Natural killer cell (primary cell): ENCODE measurements at places on chromosomes 7 and 10. TPM values are rescaled to one million over a fixed set of nuclear protein-coding genes. Genes with fewer than 3 reads are reported as not detected.

DNA sequence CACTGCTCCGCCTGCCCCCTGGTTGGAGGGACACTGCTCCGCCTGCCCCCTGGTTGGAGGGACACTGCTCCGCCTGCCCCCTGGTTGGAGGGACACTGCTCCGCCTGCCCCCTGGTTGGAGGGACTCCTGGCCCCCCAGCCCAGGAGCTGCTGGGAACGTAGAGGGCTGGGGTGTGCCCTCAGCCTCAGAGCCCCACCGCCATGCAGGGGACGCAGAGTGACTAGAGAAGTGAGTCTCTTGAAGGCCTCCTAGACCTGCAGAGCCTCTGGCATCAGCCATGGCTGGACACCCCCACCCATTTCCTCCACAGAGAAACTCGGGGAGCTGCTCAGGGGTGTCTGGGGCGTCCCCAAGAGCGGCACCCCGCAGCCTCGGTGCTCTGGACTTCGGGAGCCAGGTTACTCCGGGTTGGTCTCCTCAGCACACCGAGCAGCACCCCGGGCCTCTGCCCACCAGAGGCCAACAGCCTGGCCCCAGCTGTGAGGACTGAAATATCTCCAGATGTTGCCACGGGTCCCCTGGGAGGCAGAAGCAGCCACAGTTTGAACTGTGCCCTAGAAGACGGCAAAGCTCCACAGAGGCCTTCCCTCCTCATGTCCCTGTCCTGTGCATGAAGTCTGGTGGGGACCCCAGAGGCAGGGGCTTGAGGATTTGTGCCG, 191.9 kb downstream of the ELFN1 start:
- DNase-seq: no peak

DNA sequence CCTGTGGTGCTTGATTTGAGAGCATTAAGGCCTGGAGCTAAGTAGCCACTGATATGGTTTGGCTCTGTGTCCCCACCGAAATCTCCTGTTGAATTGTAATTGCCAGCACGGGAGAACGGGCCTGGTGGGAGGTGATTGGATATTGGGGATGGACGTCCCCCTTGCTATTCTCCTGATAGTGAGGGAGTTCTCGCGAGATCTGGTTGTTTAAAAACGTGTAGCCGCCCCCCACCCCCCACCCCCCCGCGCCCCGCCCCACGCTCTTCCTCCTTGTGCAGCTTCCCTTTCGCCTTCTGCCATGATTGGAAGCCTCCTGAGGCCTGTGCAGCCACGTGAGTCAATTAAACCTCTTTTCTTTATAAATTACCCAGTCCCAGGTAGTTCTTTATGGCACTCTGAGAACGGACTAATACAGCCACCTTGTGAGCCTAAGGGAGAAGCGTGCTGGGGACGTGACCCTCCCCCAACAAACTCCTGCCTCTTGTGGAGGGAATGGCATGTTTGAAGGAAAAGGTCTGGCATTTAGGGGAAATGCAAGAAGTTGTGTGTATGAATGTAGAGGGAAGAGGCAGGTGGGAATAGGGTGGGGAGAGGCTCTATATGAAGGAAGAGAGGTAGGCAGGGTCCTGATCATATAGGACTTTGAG, 118.0 kb upstream of the KMT2C start:
- DNase-seq: no peak

Gene SMKR1
- 4.9 TPM for total RNA-seq

- peak; percentile 10 for DNase-seq
Measured at GRCh38 chr7:373818-374705, 84.1 kb downstream of the FOXL3 start.

Gene TFR2
- total RNA-seq: 9.8 TPM

Gene SLC13A1
- not detected for total RNA-seq

Gene SPDYE2
- 0.25 TPM for total RNA-seq

GRCh38 chr10:121811386-121811785, 116.4 kb downstream of the ATE1 start:
- no peak for DNase-seq

GRCh38 chr10:104209575-104210198, 22.5 kb downstream of the CFAP43 start:
- no peak for DNase-seq

DNA sequence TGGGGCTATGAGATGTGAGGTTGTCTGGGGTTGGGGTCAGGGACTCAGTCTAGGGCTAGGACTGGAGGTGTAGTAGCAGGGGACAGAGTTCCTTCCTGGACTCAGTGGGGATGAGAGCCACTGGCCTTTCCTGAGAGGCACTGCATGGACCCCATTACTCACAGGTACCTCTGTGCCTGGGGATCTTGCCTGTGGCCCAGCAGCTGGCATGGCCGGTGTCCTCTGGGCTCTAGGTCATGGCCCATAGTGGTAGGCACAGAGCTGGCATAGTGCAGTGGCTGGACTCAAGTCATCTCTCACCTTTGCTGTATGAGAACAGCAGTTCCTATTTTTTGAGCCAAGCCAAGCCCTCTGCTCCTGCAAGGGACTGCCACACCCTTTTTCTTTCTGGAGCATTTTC, 51.9 kb downstream of the NEURL1 start:
- no peak for DNase-seq

Gene MCM10
- total RNA-seq: 1.3 TPM

Gene TMEM184A
- not detected for total RNA-seq

DNA sequence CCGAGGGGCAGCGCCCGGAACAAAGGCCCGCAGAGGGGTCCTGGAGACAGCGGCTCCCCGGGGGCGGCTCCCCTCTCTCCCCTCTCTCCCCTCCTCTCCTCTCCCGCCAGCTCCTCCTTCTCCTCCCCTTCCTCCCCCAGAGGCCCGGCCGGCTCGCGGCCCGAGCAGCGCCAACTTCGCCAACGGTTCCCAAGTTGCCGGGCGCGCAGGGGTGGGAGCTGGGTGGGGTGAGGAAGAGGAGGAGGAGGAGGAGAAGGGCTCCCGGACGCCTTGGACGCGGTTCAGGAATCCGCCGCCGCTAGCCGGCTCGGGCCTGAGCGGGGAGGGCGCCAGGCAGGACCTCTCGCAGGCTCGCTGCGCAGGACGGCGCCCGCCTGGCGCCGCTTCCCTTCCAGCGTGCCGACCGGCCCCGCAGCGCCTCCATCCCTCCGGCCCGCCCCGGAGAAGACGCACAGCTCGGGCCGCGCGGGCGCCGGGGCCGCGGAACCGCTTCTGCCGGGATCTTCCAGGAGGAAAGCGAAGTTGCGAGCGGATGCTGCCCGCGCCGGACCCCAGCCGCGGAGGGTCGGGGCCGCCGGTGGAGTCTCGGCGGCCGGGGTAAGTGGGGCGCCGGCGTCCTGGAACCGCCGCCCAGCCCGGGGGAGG, at the start of gene CHST3:
Gene CHST3 (plus strand): TSS at position 298 of the 645 bp plus-strand sequence. CDS start 41,448 bp downstream, outside the sequence.
- no peak for DNase-seq

- DNase-seq: peak; percentile 27
Measured at GRCh38 chr7:142939226-142939910, at the start of gene LLCFC1. LLCFC1 (plus strand) TSS chr7:142939484; CDS start chr7:142939622, 138 bp downstream.

DNA sequence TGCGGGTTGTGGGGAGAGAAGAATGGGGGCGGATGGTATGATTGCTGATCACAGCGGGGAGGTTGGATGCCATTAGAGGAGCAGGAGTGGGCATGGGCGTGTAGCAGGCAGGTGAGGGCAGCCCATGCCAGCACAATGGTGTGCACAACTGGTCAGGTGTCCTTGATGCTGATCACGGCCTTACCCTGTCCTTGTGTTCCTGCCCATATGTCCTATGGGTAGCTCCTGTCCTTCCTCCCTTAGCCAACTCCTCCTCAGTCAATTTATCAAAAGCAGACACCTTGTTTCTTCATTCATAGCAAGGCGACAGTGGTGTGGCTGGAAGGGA, 30.7 kb downstream of the WDR86 start:
- DNase-seq: no peak

GRCh38 chr10:75672111-75672671, 240.8 kb downstream of the LRMDA start:
- no peak for DNase-seq

GRCh38 chr7:25862261-25863004, 289.6 kb upstream of the NFE2L3 start:
- peak; percentile 83 for DNase-seq

DNA sequence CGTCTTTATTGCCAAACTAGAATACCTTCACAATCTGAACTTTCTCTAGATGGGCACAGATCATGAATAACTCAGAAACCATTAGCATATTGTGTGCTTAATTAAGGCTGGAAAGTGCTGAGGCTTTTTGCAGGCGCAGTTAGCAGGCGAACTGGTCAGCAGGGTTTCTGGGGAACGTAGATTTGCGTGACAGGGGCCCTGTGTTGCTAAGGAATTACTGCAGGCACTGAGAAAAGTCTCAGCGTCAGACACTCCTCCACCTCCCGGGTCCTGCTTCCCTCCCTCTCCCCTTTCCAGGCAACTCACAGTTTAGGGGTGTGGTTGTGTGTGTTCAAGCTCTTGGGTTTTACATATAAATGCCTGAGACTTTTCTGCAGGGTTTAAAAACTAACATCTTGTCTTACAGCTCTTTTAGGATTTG, 2.2 kb downstream of the MAP3K8 start:
- no peak for DNase-seq

DNA sequence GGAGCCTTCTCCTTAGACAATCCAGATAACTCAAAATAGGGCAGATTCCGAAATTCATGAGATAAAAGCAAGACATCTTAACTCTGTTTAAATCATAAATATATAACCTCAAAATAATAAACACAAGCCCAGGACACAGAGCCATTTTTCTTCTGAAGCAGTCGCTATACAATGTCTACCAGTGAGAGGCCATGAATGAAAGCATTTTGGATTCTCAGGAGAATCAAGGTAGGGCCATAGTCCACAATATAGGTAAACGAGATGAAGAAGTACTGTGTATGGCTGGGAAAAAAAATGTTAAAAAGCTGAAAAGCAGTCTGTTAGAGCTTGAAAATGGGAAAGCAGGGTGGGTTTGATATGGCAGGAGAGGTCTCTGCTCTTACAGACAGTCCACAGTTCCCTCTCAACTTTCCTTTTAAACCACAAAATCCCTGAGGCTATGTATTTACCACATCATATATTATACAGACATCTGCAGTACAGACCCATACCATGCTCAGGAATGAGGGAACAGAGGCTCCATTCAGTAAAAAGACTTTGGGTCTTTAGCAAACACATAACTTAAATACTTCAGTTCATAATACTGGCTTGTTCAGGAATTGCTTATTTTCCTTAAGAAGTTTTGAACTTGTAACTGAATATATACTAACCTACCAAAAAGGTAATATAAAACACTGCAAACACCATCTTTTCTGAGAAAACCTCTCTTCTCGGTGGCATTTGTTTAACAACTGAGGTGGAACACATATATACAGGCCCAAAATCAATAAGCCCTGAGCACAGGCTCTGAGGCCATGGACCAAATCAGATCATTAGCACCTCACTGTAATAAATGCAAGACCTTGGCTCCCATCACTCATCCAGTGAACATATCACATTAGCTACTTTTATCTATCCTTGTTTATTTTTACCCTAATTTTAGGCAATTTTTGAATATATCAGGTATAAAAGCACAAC, 109.3 kb downstream of the SORBS1 start:
- no peak for DNase-seq

GRCh38 chr10:6218692-6219493, 16.2 kb downstream of the PFKFB3 start:
- DNase-seq: no peak

GRCh38 chr10:38127812-38128211, 33.7 kb downstream of the ZNF37A start:
- DNase-seq: no peak

- DNase-seq: no peak
Measured at GRCh38 chr10:9010093-9010492, 955.6 kb downstream of the GATA3 start.

Gene C10orf88
- total RNA-seq: 8.5 TPM

Gene HACD1
- total RNA-seq: 1.5 TPM

DNA sequence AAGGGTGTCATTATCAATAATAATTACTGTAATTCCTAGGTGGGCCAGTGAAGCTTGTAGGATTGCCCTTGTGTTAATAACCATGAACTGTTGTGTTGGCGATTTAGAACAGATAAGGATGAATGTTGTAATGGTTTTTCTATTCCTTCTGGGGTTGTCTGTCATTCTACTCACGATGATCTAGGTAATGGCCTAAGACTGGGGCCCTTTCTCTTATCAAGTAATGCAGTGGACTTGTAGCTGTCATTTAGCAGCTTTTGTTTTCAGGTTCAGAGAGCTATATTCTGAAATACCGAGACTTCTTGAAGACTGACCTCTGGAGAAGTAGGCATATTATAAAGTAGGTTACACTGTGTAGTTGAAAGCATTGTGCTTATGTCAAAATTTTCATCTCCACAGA, 110.2 kb downstream of the TAF3 start:
- no peak for DNase-seq

Gene INHBA
- 0.65 TPM for total RNA-seq

DNA sequence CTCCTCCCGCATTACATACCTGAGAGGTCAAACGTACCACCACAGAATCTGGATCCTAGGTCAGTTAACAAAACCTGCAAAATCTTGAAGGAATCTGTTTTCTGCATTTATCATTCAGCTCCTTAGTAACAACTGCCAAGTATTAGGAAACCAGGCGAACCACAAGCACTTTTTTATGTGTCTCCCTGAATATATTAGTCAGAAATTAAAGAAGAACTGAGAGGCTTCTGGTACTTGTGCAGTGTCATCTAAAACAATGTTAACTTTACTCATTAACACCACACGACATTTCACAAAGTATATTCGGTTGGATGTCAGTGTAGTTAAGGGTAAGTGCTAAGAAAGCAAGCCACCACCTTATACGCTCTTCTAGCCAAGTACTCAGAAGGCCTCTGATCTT, 2.5 kb downstream of the CCDC6 start:
- DNase-seq: no peak

GRCh38 chr7:129480674-129481363, 21.5 kb upstream of the SMKR1 start:
- no peak for DNase-seq

- DNase-seq: no peak
Measured at GRCh38 chr10:108688314-108688713, 1235.0 kb downstream of the XPNPEP1 start.

Gene FOXI2
- total RNA-seq: not detected

GRCh38 chr10:101293007-101293723, 60.8 kb upstream of the BTRC start:
- no peak for DNase-seq

DNA sequence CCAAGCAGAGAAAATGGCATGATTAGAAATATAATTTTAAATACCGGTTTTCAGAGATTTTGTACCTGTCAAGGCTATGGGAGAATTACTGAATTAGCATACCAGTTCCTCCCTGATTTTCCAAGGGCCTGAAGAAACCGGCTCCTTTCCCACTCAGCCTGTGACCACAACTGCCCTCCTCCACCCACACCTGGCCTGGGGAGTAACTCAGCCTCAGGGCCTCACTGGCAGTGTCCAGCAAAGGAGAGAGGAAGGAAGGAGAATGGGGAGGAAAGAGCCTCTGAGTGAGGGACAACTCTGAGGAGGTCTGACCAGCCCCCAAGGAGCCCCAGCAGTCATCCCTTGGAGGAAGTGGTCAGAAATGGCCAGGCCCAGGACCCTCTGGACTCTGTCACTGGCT, 98.0 kb upstream of the LYZL2 start:
- DNase-seq: no peak

- DNase-seq: no peak
Measured at GRCh38 chr7:66877577-66878300, 43.3 kb upstream of the TMEM248 start.

GRCh38 chr10:126731610-126731990, 61.1 kb upstream of the C10orf90 start:
- DNase-seq: no peak

Gene VIPR2
- total RNA-seq: 2.2 TPM
